ENCODE measurements at places on chromosomes 6 and 20. TPM values are rescaled to one million over a fixed set of nuclear protein-coding genes. Genes with fewer than 3 reads are reported as not detected.

LTB gene
- not detected for total RNA-seq

CAP2 gene
- 8.4 TPM for total RNA-seq

TSPO2 gene
- total RNA-seq = 0.34 TPM

STMND1 gene
- total RNA-seq = not detected

DLL1 gene
- 1.4 TPM for total RNA-seq

TRIM40 gene
- total RNA-seq = not detected

PDE10A gene
- 4.4 TPM for total RNA-seq

APOBEC2 gene
- total RNA-seq = not detected

BEND3 gene
- total RNA-seq = 6.6 TPM

GPR6 gene
- not detected for total RNA-seq

TSBP1 gene
- not detected for total RNA-seq

SUPT3H gene
- 2.6 TPM for total RNA-seq

CRIP3 gene
- total RNA-seq = not detected

ATG5 gene
- total RNA-seq = 39.7 TPM

OR2B6 gene
- not detected for total RNA-seq

FNDC1 gene
- not detected for total RNA-seq

PLEKHG1 gene
- 0.63 TPM for total RNA-seq

CST4 gene
- total RNA-seq = not detected

LSM14B gene
- 35.6 TPM for total RNA-seq

CST2 gene
- not detected for total RNA-seq

TREML2 gene
- not detected for total RNA-seq

PTPRT gene
- not detected for total RNA-seq

MICA gene
- total RNA-seq = 25.6 TPM

POLR3F gene
- 35.2 TPM for total RNA-seq

ENPP4 gene
- total RNA-seq = not detected

SPATS1 gene
- total RNA-seq = not detected

TNNC2 gene
- not detected for total RNA-seq

ACTL10 gene
- total RNA-seq = 0.06 TPM

SNAP91 gene
- total RNA-seq = not detected

COL12A1 gene
- total RNA-seq = 9.7 TPM

SSTR4 gene
- not detected for total RNA-seq

TTK gene
- total RNA-seq = 48.7 TPM

RIMS1 gene
- total RNA-seq = 0.07 TPM

CALHM4 gene
- total RNA-seq = not detected

GNRH2 gene
- total RNA-seq = not detected

SMOC2 gene
- not detected for total RNA-seq

NHSL1 gene
- 7.5 TPM for total RNA-seq

HLA-DPB1 gene
- 33.5 TPM for total RNA-seq

VARS1 gene
- total RNA-seq = 63.0 TPM

C6orf52 gene
- total RNA-seq = 1.9 TPM

TPD52L1 gene
- 18.1 TPM for total RNA-seq

RSPO4 gene
- total RNA-seq = 0.32 TPM

RAB22A gene
- 16.0 TPM for total RNA-seq

WASF1 gene
- 14.2 TPM for total RNA-seq

NINL gene
- total RNA-seq = not detected

STX11 gene
- total RNA-seq = 0.43 TPM

SRMS gene
- total RNA-seq = not detected

KCNQ5 gene
- total RNA-seq = 6.9 TPM

UFL1 gene
- 12.9 TPM for total RNA-seq
